ENCODE measurements at places on chromosomes 16 and 17. TPM values are rescaled to one million over a fixed set of nuclear protein-coding genes. Genes with fewer than 3 reads are reported as not detected.

DNA sequence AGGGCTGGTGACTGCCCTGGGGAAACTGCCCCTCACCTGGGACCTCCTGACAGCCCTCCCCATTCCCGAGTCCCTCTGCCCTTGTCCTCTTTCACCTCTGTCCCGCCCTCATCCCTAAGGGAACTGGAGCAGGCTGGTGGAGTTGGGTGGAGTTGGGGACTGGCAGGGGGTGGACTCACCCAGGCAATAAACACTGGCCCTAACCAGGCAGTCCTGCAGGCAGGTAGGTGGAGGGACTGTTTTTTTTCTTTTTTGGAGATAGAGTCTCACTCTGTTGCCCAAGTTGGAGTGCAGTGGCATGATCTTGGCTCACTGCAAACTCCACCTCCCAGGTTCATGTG is 11.7 kb downstream of the GCGR start:
- peaks cover 16% of the 10 kb centered on the region for H3K27me3 ChIP-seq
- H3K4me3 ChIP-seq, result no peak overlapping the region
- H3K36me3 ChIP-seq, result no peaks in the 10 kb centered on the region
- peak overlapping the region; percentile 67 for H3K27ac ChIP-seq
- DNase-seq, result no peak

DNA sequence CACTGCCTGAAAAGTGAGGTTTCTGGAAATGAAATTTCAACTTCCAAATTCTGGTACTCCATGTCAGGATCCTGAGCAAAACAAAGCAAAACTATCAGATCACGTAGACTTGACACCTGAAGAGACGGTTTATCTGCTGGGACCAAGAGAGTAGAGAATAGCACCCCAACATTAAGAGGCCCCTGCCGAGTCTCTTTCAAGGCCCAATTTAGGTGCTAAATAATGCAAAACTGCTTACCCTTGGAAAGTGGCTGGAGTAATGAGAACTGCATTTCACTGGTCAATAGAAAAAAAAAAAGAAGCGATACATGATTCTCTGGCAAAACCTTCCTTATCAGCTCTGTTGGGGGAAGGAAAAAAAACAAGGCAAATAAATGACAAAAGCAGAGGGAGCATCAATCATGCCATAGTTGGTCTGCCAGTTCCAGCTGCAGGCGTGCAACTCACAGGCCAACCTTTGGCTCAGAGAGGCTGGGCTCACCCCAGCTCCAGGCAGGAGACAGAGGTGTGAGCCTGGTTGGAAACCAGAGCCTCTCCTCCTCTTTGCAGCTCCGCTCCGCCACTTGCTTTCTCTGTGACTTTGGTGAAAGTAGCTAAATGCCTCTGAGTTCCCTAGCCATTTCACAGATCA is 595.2 kb downstream of the TOX3 start:
- H3K4me1 ChIP-seq, result peaks cover 42% of the 10 kb centered on the region
- peaks cover 15% of the 10 kb centered on the region for H3K27me3 ChIP-seq
- H3K4me3 ChIP-seq, result peak overlapping the region; percentile 20
- peak; percentile 45 for DNase-seq

OR3A3 gene
- not detected for total RNA-seq

GRCh38 chr17:6712854-6713129 is 377 bp downstream of the SLC13A5 start:
- H3K36me3 ChIP-seq, result no peaks in the 10 kb centered on the region
- H3K27me3 ChIP-seq, result peaks cover 54% of the 10 kb centered on the region
- H3K27ac ChIP-seq, result peak overlapping the region; percentile 49
- peaks cover 8% of the 10 kb centered on the region for H3K4me1 ChIP-seq

TMEM106A gene
- 8.6 TPM for total RNA-seq

- H3K4me3 ChIP-seq, result no peak overlapping the region
- no peaks in the 10 kb centered on the region for H3K27me3 ChIP-seq
- no peak for DNase-seq
- H3K36me3 ChIP-seq, result peaks cover 3% of the 10 kb centered on the region
These were observed 17.2 kb downstream of the RARA start for GRCh38 chr17:40326014-40326831.

DNA sequence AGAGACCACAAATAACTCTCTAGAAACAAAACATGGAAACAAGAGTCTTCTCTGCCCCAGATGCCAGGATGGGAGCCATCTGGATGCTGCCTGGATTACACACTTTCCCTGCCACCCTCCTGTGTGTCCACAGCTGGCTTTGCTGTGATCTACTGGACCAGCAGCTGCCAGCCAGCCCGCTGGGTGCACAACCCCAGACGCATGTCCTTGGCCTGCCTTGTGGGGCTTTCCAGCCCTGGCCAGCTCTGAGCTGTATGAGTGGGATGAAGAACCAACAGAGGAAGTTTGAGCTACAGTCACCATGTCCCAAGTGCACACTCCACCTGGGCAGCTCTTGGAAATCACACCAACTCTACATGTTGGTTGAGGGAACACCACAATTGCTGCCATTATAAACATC is 57.0 kb upstream of the TNRC6C start:
- no peak overlapping the region for H3K4me3 ChIP-seq
- peaks cover 28% of the 10 kb centered on the region for H3K27me3 ChIP-seq
- DNase-seq, result no peak
- no peak overlapping the region for H3K27ac ChIP-seq
- H3K4me1 ChIP-seq, result peaks cover 2% of the 10 kb centered on the region
- no peaks in the 10 kb centered on the region for H3K36me3 ChIP-seq

GRCh38 chr16:29842732-29843346 is 20.2 kb downstream of the CDIPT start:
- no peaks in the 10 kb centered on the region for H3K36me3 ChIP-seq
- no peak for DNase-seq
- H3K4me3 ChIP-seq, result no peak overlapping the region

DNA sequence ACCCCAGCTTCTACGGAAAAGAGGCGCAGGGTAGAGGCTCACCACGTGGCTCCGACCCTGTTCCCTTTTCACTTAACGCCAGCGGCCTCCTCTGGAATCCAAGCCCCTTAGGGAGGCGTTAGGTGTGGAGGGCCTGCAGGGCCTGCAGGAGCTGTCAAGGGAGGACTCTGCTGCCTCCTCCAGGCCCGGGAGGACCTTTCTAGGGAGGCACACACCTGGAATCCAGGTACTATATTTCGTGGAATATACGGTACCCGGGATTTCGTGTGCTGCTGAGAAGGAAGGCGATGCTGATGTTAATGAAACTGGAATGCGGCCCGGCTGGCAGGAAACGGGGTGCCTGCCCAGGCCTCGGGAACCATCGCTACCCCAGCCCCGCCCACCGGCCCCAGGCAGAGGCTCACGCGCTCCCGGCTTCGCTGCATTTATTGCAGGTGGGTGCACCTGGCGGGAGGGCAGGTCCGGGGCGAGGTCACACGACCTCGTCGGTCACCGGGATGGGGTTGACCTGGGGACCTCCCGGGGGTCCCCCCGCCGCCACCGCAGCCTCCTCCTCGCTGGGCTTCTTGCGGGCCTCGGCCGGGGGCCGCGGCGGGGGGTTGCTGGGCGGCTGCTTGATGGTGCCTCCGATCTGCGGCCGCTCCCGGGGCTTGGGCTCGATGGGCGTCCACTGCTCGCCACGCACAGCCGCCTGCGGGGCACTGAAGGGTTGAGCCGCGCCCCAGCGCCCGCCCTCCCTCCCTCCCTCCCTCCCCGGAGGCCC is 4.7 kb downstream of the IL17C start:
- no peak overlapping the region for H3K27ac ChIP-seq
- H3K27me3 ChIP-seq, result peaks cover 13% of the 10 kb centered on the region
- DNase-seq, result no peak
- H3K4me1 ChIP-seq, result no peaks in the 10 kb centered on the region

GRCh38 chr17:18234853-18235380 is 9.5 kb downstream of the LLGL1 start:
- H3K27me3 ChIP-seq, result no peaks in the 10 kb centered on the region
- peaks cover 5% of the 10 kb centered on the region for H3K4me1 ChIP-seq
- H3K4me3 ChIP-seq, result no peak overlapping the region
- no peak overlapping the region for H3K27ac ChIP-seq

- no peak overlapping the region for H3K4me3 ChIP-seq
- peaks cover 3% of the 10 kb centered on the region for H3K4me1 ChIP-seq
- H3K36me3 ChIP-seq, result no peaks in the 10 kb centered on the region
- no peak overlapping the region for H3K27ac ChIP-seq
These were observed 850.8 kb upstream of the RBFOX1 start for GRCh38 chr16:6481894-6482293.

GRCh38 chr17:38940404-38940803 is 15.0 kb downstream of the LASP1NB start:
- H3K27me3 ChIP-seq, result peaks cover 2% of the 10 kb centered on the region
- H3K4me3 ChIP-seq, result no peak overlapping the region
- no peaks in the 10 kb centered on the region for H3K4me1 ChIP-seq

GPR179 gene
- 0.27 TPM for total RNA-seq

DNA sequence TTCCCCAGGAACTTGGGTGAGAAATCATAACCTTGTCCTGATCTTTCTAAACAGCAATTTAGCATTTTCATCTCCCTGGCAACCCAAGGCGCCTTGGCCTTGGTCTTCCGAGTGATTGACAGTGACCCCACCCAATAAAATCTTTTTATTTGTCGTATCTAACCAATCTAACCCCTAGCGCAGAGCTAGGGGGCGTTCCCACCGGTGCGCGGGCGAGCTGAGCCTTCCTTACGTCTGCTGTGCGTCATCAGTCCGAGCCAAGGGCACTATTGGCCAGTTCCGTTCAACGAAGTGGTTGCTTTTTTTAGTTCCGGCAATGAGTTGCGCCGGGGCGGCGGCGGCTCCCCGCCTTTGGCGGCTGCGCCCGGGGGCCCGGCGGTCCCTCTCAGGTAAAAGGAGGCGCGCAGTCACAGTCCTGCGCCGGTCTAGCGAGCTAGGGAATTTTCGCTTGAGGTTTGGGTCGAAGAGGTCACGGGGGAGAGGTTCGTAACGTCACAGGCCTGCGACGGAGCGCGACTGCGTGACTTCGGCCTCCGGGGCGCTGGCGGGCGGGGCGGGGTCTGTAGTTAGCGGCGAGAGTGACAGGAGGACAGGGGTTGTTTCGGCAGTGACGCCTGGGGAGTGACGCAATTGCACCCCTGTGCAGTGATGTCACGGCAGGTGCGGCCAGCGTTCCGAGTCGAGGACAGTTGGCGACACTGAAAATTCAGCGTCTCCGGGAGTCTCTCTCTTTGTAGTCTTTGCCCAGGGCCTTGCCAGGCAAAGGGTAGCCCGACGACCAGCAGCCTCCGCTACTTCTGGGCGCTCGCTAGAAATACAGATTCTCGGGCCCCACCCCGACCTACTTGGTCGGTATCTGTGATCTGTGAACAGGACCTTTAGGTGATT is at the start of gene COQ7:
COQ7 (plus strand) TSS at position 266 of the 888 bp plus-strand sequence; CDS start at position 317, 51 bp downstream.
- no peaks in the 10 kb centered on the region for H3K27me3 ChIP-seq
- peak within 1 kb of the TSS; percentile 92 for H3K4me3 ChIP-seq
- H3K36me3 ChIP-seq, result peaks cover 8% of the 10 kb centered on the region
- peak; percentile 95 for DNase-seq

PRSS22 gene
- total RNA-seq, result 23.3 TPM

GRCh38 chr17:59972778-59973177 is 8.2 kb upstream of the RNFT1 start:
- H3K4me3 ChIP-seq, result no peak overlapping the region
- H3K4me1 ChIP-seq, result no peaks in the 10 kb centered on the region
- peaks cover 3% of the 10 kb centered on the region for H3K27me3 ChIP-seq
- DNase-seq, result no peak
- no peaks in the 10 kb centered on the region for H3K36me3 ChIP-seq
- no peak overlapping the region for H3K27ac ChIP-seq

DNA sequence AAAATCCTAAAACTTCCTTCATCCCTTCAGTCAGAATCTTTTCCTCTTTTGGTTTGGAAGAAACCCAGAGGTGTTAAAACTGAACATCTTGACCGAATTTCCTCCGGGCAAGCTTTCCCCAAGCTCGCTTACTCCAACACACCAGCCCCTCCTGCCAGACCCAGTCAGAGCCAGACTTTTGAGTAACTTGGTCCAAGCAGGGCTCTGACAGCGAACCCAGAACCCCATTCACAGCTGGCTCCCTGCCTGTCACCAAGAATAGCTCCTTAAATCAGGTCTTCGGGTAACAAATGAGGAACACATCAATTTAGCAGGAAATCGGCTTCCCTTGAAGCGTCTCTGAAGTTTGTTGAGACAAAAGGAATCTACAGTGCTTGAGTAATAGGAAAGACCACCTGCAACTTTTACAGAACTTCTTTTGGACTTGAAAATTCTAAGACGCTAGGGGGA is 27.3 kb downstream of the GAS7 start:
- peaks cover 3% of the 10 kb centered on the region for H3K4me1 ChIP-seq
- no peak for DNase-seq
- peaks cover 18% of the 10 kb centered on the region for H3K27me3 ChIP-seq
- no peak overlapping the region for H3K4me3 ChIP-seq
- H3K27ac ChIP-seq, result no peak overlapping the region

DNA sequence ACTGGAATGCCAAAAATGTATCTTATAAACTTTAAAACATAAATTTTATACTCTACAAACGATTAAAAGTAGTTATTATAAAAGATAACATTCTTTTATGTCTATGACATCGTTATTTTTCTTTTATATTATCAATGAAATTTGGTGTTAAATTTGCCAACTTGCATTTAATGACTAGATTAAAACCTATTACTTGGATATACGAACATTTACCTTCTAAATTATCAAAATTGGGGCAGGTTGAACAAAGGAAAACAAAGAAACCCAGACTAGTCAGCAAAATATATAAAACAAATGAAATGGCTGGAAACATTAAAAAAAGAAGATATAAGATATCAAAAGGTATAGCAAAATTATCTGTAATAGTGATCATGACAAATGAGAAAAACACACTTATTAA is 34.1 kb upstream of the ABCA3 start:
- DNase-seq, result no peak
- no peaks in the 10 kb centered on the region for H3K4me1 ChIP-seq
- no peaks in the 10 kb centered on the region for H3K36me3 ChIP-seq
- no peak overlapping the region for H3K27ac ChIP-seq

NLRC3 gene
- total RNA-seq, result 0.38 TPM

GRCh38 chr17:44071772-44072171 is 1.2 kb downstream of the G6PC3 start:
- H3K27me3 ChIP-seq, result no peaks in the 10 kb centered on the region
- DNase-seq, result no peak

TNFSF13 gene
- 4.1 TPM for total RNA-seq

DNA sequence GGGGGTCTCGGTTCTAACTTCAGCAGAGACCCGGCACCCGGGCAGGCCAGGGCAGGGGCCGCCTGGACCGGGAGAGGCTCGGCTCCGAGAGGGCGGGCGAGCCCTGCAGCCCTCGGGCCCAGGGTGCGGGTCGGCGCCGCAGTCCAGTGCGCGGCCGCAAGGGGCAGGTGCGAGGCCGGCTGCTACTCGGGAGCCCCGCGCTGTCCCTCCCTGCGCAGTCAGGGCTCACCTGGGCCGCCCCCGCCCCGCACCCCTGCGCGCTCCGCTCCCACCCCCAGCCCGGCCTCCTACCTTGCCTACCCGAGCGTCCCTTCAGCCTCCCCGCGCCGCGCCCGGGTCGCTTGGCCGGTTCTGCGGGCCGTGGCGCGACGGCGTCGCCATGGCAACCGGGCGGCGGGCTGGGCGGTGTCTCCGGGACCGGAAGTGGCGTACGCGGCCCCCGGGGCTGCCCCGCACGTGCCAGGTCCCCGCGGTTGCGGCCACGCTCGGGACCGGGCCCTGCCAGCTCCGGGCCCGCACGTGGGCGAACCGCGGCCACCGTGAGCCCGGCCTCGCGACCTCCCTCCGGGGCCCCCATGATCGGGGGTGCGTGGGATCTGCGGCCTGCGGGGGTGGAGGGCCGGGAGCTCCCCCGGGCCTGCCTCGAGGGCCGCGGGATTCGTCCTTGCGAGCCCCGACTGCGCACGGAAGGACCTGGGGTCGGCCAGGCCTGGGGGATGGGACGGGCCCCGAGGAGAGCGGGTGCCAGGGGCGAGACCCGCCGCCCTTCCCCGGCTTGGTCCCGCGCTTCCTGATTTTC is at the start of gene CYB561:
CYB561 (minus strand) TSS at position 353 of the 799 bp plus-strand sequence. CDS start 8,759 bp downstream, outside the sequence.
- H3K4me1 ChIP-seq, result peaks cover 6% of the 10 kb centered on the region
- peak; percentile 73 for DNase-seq
- peaks cover 9% of the 10 kb centered on the region for H3K27me3 ChIP-seq

All from progenitor cell of endocrine pancreas (in vitro differentiated cells).